ENCODE measurements at places on chromosomes 11 and 22. TPM values are rescaled to one million over a fixed set of nuclear protein-coding genes. Genes with fewer than 3 reads are reported as not detected.

The SOX10 gene
- not detected for total RNA-seq

The POU2AF2 gene
- not detected for total RNA-seq

The GAL3ST1 gene
- 1.7 TPM for total RNA-seq

The UPK3A gene
- total RNA-seq: not detected

The NLRP14 gene
- total RNA-seq: not detected

DNA sequence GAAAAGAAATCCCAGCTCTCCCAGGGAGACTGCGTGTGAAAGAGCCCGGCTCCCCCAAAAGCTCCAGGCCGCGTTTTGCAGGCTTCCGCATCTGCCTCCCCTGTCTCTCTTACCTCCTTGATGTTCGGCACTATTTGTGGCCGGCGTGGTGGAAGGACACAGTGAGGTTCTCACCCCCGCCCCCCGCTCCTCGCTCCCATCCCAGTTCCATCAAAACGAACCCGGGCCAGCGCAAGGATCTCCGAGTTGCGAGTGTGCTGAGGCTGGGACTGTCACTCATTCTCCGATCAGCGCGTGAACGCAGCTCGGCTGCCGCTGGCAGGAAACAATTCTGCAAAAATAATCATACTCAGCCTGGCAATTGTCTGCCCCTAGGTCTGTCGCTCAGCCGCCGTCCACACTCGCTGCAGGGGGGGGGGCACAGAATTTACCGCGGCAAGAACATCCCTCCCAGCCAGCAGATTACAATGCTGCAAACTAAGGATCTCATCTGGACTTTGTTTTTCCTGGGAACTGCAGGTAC is at the start of gene NCAM1:
Gene NCAM1, plus strand, starts transcription at position 275 of the 523 bp plus-strand sequence.
- H3K4me1 ChIP-seq: peaks cover 25% of the 10 kb centered on the region
- no peaks in the 10 kb centered on the region for H3K36me3 ChIP-seq
- peaks cover 75% of the 10 kb centered on the region for H3K27me3 ChIP-seq
- H3K27ac ChIP-seq: no peak within 1 kb of the TSS

DNA sequence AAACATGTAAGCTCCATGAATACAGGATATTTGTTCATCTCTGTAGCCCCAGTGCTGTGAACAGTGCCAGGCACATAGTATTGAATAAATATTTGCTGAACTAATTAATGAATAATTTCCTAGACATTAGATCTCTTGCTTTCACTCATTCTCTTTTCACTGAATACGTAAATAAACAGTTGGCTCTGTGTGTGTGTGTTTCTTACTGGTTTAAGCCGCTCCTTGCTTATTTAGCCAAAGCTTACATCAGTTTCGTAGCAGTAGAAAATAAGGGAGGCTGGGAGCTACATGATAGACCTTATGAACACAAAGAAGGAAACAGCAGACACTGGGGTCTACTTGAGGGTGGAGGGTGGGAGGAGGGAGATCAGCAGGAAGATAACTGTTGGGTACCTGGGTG is 17.2 kb downstream of the KREMEN1 start:
- no peak for DNase-seq
- no peak overlapping the region for H3K4me3 ChIP-seq
- H3K27me3 ChIP-seq: no peaks in the 10 kb centered on the region
- peaks cover 1% of the 10 kb centered on the region for H3K36me3 ChIP-seq
- H3K4me1 ChIP-seq: peaks cover 14% of the 10 kb centered on the region
- H3K27ac ChIP-seq: no peak overlapping the region

DNA sequence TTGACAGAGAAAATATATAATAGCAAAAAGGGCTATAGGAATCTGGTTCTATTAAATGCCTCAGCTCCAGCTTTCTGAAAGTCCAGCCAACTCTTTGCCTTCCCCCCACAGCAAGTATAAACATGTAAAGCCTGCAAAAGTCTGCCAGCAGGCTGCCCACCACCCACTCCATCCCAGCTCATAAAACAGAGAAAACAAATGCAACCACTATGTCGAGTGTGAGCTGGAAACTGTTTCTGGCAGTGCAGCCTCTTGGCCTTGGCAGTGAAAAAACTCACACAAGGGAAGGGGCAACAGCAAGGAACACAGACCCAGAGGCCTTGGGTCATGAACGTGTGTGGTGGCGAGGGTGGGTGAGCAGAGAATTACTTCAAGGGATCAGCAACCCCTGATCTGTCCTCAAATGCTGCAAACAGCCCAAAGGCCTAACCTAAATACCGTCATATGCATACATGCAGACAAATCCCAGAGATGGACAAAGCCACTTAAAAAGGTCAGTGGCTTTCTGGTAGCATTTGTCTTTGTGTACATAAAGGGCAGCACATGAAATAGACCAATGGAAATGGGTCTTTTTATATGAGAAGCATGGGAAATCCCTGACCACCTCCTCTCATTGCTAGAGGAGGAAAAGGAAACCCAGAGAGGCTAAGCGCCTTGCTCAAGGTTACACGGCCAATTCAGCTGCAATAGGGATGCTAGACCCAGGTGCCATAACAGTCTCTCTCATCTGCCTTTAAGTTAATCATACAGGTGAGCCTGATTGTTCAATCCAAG is 74.8 kb downstream of the NAT10 start:
- H3K36me3 ChIP-seq: no peaks in the 10 kb centered on the region
- H3K4me1 ChIP-seq: no peaks in the 10 kb centered on the region
- H3K4me3 ChIP-seq: no peak overlapping the region
- H3K27me3 ChIP-seq: no peaks in the 10 kb centered on the region
- H3K27ac ChIP-seq: no peak overlapping the region
- no peak for DNase-seq

GRCh38 chr22:47687776-47688175 is 925.3 kb downstream of the TBC1D22A start:
- H3K27me3 ChIP-seq: no peaks in the 10 kb centered on the region
- no peaks in the 10 kb centered on the region for H3K36me3 ChIP-seq
- no peaks in the 10 kb centered on the region for H3K4me1 ChIP-seq
- H3K27ac ChIP-seq: no peak overlapping the region
- DNase-seq: no peak
- H3K4me3 ChIP-seq: no peak overlapping the region

DNA sequence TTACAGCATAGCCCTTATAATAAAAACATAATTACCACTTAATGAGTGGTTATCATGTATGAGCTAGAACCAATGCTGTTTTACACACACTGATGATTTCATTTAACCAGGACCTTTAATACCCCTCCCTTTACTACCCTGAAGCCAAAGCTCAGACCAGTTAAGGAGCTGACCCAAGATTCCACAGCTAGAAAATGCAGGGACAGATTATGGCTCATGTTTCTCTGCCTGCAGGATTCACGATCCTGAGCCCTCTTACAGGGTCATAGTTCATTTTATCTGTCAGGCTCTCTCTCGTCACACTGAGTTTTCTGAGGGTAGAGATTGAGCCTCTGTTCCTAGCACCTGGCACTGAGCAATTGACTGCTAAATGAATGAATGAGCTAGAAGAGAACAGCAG is 27.4 kb downstream of the TUB start:
- H3K27ac ChIP-seq: no peak overlapping the region
- H3K36me3 ChIP-seq: peaks cover 8% of the 10 kb centered on the region
- H3K27me3 ChIP-seq: no peaks in the 10 kb centered on the region
- H3K4me3 ChIP-seq: no peak overlapping the region

GRCh38 chr11:18364495-18365073 is 29.8 kb upstream of the LDHA start:
- peaks cover 81% of the 10 kb centered on the region for H3K36me3 ChIP-seq
- H3K4me1 ChIP-seq: no peaks in the 10 kb centered on the region
- DNase-seq: no peak
- no peak overlapping the region for H3K27ac ChIP-seq
- H3K27me3 ChIP-seq: no peaks in the 10 kb centered on the region
- H3K4me3 ChIP-seq: no peak overlapping the region

- no peaks in the 10 kb centered on the region for H3K4me1 ChIP-seq
- no peaks in the 10 kb centered on the region for H3K36me3 ChIP-seq
- no peak overlapping the region for H3K4me3 ChIP-seq
- H3K27ac ChIP-seq: no peak overlapping the region
- DNase-seq: no peak
Measured at GRCh38 chr22:33519974-33520903, 400.0 kb downstream of the LARGE1 start.

DNA sequence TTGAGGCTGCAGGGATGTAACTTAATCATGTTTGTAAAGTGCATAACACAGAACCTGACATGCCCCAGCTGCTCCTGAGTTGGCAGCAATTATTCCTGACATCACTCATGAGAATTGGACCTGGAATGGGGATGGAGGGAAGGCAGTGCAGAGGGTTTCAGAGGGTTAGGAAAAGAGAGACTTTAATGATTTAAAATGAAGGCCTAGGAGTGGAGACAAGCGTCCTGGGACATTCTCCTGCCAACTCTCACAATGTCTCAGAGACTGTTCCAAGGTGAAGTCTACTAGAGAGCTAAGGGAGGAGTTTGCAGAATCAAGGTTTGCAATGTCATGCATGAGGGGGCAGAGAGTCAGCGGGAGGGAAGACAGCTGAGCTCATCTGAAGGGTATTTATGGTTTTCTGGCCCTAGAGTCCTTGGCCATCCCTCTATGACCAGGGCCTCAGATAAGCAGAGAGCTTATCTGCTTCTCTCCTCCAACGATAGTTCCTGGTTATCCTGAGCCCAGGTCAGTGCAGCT is 36.9 kb downstream of the GGTLC2 start:
- H3K27me3 ChIP-seq: no peaks in the 10 kb centered on the region
- no peak for DNase-seq
- H3K4me1 ChIP-seq: no peaks in the 10 kb centered on the region
- H3K27ac ChIP-seq: no peak overlapping the region
- H3K36me3 ChIP-seq: no peaks in the 10 kb centered on the region

DNA sequence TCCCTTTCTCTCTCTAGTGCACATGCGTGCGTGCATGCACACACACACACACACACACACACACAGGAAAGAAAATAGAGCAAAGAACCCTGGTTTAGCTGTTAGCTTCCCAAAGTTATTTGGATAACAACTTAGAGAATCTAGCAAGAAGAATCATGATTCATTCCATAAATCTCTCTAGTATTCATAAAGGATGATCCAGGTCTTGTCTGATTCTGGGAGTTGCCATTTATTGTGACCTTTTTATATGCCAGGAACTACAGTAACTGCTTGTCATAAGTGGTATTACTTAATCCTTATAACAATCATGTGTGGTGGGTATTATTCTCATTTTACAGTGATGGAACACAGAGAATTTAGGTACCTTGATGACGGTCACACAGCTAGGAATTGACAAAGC is 141.5 kb upstream of the MTMR2 start:
- H3K36me3 ChIP-seq: no peaks in the 10 kb centered on the region
- H3K4me3 ChIP-seq: no peak overlapping the region
- H3K27ac ChIP-seq: no peak overlapping the region
- no peak for DNase-seq
- H3K4me1 ChIP-seq: no peaks in the 10 kb centered on the region
